Calu3 (cell line): ENCODE measurements at places on chromosomes 11 and 22. TPM values are rescaled to one million over a fixed set of nuclear protein-coding genes. Genes with fewer than 3 reads are reported as not detected.

DNA sequence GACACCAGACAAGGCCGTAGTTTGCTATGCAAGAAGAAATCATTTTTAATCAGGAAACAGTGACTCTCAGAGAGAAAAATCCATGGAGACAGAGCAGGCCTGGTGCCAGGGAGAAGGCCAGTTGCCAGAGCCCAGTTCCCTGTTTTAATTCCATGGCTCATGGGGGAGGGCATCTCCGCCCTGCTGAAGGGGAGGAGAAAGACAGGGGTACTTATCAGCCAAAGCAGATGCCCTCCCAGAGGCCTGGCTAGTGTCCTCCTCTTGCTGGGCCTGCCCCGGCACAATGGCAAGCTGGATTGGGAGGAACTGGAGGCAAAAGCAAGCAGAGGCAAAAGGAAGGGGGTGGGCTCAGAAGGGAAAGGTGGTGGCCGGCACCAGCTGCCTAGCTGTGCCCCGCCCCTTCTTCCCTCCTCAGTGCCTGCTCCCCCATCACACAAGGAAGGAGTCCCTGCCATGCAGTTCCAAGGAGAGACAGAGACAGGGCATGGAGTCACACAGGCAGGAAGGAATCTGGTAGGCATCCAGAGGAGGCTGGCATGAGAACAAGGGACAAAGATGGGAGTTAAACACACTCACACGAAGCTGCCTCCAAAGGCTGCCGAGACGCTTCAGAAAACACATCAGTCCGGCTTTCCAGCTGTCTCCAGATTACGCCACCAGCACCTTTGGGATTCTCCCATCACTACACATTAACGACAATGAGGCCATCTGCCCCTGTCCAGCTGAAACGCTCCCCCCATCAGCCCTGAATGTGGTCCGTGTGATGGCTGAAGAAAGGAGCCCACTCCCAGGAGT, 591.8 kb downstream of the BUD13 start:
- H3K4me1 ChIP-seq: no peaks in the 10 kb centered on the region
- no peaks in the 10 kb centered on the region for H3K36me3 ChIP-seq
- no peak for DNase-seq
- peaks cover 75% of the 10 kb centered on the region for H3K27me3 ChIP-seq
- no peak overlapping the region for H3K27ac ChIP-seq

GRCh38 chr11:88420165-88420791, 82.7 kb upstream of the CTSC start:
- peaks cover 58% of the 10 kb centered on the region for H3K4me1 ChIP-seq
- no peak overlapping the region for H3K4me3 ChIP-seq
- H3K27ac ChIP-seq: peak overlapping the region; percentile 65
- no peak for DNase-seq

FXYD6 gene
- total RNA-seq: 0.61 and 0.78 TPM in 2 replicates

ACR gene
- not detected in 2 replicates for total RNA-seq

- no peak overlapping the region for H3K4me3 ChIP-seq
- H3K27ac ChIP-seq: no peak overlapping the region
- no peak for DNase-seq
- no peaks in the 10 kb centered on the region for H3K4me1 ChIP-seq
Measured at GRCh38 chr11:97614606-97615005, 1224.8 kb downstream of the JRKL start.

C1QTNF5 gene
- not detected in 2 replicates for total RNA-seq

DNA sequence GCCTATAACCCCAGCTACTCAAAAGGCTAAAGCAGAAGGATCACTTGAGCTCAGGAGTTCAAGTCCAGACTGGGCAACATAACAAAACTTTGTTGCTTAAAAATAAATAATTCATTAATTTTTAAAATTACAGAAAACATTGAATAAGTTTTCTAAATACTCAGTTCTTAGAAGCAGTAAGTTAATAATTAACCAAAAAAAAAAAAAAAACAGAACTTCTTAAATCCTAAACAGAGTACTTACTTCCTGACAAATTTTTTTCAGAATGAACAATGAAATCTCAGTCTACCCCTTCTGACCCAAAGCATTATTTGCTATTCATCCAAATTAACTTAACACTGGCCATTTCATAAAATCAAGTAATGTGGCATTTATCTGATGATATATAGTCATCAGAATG, 65.4 kb upstream of the ARHGAP32 start:
- H3K4me3 ChIP-seq: no peak overlapping the region
- no peak overlapping the region for H3K27ac ChIP-seq
- no peaks in the 10 kb centered on the region for H3K36me3 ChIP-seq

GRCh38 chr11:115930886-115931547, 426.8 kb upstream of the CADM1 start:
- no peak overlapping the region for H3K27ac ChIP-seq
- no peaks in the 10 kb centered on the region for H3K4me1 ChIP-seq
- DNase-seq: no peak
- no peak overlapping the region for H3K4me3 ChIP-seq

GRCh38 chr11:79493555-79494171, 52.8 kb upstream of the TENM4 start:
- no peaks in the 10 kb centered on the region for H3K4me1 ChIP-seq
- H3K27ac ChIP-seq: no peak overlapping the region
- H3K27me3 ChIP-seq: peaks cover 27% of the 10 kb centered on the region

- no peaks in the 10 kb centered on the region for H3K36me3 ChIP-seq
- H3K4me3 ChIP-seq: no peak overlapping the region
- no peak overlapping the region for H3K27ac ChIP-seq
- peaks cover 11% of the 10 kb centered on the region for H3K27me3 ChIP-seq
- H3K4me1 ChIP-seq: no peaks in the 10 kb centered on the region
Measured at GRCh38 chr22:27699383-27700019, 102.1 kb downstream of the MN1 start.

MFRP gene
- not detected in 2 replicates for total RNA-seq

- no peaks in the 10 kb centered on the region for H3K4me1 ChIP-seq
- no peaks in the 10 kb centered on the region for H3K27me3 ChIP-seq
- H3K27ac ChIP-seq: no peak overlapping the region
- H3K36me3 ChIP-seq: peaks cover 16% of the 10 kb centered on the region
- no peak overlapping the region for H3K4me3 ChIP-seq
Measured at GRCh38 chr11:102408339-102408738, 44.2 kb downstream of the TMEM123 start.

- H3K4me1 ChIP-seq: peaks cover 9% of the 10 kb centered on the region
- DNase-seq: peak; percentile 84
- H3K4me3 ChIP-seq: peak overlapping the region; percentile 65
- H3K27ac ChIP-seq: peak overlapping the region; percentile 89
- H3K36me3 ChIP-seq: peaks cover 87% of the 10 kb centered on the region
- no peaks in the 10 kb centered on the region for H3K27me3 ChIP-seq
Measured at GRCh38 chr11:129374993-129375750, 476 bp upstream of the BARX2 start.

- DNase-seq: no peak
- H3K4me1 ChIP-seq: no peaks in the 10 kb centered on the region
- no peaks in the 10 kb centered on the region for H3K36me3 ChIP-seq
- H3K4me3 ChIP-seq: no peak overlapping the region
- peaks cover 89% of the 10 kb centered on the region for H3K27me3 ChIP-seq
- H3K27ac ChIP-seq: no peak overlapping the region
Measured at GRCh38 chr11:2235588-2236326, 34.6 kb downstream of the ASCL2 start.

SCARF2 gene
- 0.68 and 0.81 TPM in 2 replicates for total RNA-seq

OR52N4 gene
- total RNA-seq: not detected in 2 replicates
